ENCODE measurements at places on chromosomes 1 and 21.

DNA sequence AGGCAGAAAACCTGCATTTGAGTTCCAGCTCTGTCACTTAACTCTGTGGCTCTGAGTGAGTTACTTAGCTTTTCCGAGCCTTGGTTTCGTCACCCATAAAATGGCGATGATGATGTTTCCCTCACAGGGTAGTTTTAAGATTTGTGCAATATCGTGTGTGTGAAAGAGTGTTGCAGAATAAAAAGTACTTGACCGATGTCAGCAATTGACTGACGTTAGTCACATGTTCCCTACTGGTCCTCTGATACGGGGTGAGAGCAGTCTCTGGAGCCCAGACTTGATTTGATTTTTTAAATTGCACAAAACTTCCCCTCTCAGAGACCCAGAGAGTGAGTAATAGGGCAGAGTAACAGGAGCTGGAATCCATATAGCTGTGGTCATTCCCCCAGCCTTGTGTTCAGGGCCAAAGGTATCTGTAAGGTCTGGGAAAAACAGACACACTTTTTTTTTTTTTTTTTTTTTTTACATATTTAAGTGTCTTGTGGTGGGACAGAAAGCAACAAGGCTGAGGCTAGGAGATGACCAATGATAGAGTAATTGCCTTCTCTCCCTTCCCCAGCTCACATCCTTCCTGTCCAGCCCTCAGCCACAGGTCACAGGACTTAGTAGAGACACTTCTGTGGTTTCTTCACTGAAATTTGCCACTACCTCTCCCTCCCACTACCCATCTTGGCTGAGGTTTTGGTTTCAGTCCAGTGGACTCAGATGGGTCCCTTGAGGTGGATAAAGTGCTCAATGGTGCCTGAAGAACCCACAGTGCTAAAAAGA is 2.0 kb downstream of the FCER1G start:
- peak; percentile 86 for DNase-seq

DNA sequence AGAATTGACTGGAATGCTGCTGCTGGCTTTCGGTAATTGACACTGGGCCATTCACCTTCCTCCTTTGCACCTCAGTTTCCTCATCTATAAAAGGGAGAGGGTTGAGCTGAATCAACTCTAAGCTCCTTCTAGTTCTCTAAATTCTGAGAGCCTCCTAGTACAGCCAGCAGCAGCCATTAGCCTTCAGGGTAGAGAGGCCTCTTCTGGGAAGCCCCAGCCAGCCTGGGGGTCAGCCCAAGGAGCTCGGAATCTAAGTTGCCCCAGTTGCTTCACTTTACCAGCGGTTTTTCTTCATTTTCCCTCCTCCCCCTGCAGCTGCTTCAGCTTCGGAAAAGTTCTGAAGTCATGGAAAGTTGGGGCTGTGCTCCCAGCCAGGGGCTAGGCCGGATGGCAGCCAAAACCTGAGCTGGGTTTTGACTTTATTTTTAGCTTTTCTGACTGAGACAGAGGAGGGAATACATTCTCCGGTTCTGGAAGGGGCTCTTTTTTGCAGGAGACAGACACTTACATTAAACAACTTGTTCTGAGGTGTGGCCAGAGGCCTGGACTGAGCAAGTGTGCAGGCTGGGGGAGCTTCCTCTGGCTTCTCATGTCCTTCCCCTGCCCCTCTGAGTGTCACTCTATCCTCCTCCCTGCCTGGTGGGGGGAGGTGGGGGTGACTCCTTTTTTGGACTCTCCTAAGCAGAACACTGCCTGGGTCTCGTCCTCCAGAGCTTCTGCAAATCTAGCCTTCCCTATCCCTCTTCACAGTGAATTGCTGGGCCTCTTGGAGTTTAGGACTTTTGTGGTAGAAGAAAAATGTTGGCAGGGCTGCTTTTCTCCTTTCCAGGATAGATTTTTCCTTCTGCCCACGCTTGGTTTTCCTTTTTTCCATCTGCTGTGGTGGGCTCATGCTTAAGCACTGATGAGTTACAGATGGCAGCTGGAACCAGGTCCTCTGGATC is 14.4 kb downstream of the LMNA start:
- DNase-seq, result peak; percentile 90

- no peak for DNase-seq
Observed at GRCh38 chr1:183463566-183463965, 8.7 kb upstream of the SMG7 start.

DNA sequence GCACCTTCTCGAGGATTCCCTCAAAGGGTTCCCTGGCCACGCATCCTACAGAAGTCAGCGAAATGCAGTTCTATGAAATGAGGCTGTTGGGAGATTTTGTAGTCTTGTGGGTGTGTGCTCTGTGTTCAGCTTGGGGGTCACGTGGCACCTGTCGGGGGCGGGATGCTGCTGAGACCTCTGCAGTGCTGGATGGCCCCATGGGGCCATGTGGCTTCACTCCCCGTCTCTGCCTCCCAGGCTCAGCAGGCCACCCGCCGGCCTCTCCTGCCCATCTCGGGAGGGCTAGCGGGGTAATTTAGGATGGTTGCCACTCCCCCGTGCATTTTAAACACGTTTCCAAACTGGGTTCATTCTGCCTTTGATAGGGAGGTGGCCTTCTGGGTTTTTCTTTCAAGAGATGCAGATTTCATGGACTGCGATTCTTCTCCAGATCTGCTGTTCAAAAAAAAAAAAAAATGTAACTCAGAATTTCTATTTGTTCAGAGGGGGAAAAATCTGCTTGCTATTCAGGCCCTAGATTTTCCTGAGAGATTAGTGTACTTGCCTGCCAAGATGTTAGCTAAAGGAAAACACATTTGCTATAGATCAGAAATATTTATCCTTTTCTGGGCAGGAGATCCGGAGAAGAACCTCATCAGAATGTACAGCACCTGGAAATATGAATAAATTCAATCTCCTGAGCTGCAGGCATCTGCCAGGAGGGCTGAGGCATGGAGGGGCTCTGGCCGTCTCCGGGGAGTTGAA is 277.2 kb upstream of the VAMP3 start:
- DNase-seq, result no peak

DNA sequence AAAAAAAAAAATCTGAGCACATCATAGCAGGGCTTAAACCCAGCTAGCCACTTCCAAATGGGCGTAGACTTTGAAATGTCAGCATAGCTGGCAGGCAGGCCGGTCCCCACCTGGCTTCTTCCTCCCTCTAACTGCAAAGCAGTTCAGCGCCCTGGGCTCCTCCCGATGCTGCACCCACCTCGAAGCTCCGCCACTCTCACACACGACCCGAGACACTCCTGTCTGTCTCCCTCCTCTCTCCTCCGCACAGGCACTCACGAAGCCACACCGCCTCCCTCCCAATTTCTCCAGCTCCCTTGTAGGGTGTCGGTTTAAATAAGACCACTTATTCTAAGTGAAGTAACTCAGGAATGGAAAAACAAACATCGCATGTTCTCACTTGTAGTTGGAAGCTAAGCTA is 301.3 kb downstream of the NPHP4 start:
- no peak for DNase-seq

- no peak for DNase-seq
Observed at GRCh38 chr1:239893127-239893731, 198.5 kb upstream of the FMN2 start.

DNA sequence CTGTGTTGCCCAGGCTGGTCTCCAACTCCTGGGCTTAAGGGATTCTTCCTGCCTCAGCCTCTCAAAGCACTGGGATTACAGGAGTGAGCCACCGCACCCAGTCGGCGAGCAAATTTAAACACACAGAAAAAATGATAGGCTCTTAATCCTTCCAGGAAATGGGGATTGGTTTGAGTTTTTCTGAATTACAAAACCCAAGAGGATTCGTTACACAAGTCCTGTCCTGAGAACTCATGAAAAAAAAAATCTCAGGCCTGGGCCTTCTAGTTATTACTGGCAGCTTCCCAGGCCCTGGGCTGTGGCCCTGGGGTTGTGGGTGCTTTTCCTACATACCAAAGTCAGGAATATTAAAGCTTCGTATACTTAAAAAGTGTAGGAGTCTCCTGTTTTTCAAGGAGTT is 6.3 kb upstream of the IFNGR2 start:
- DNase-seq, result peak; percentile 75

All from fibroblast of gingiva (primary cell).